ENCODE measurements at places on chromosomes 5 and 9. TPM values are rescaled to one million over a fixed set of nuclear protein-coding genes. Genes with fewer than 3 reads are reported as not detected.

Gene ARID3C
- not detected for total RNA-seq

Gene FOXD4L4
- total RNA-seq, result 0.52 TPM

Gene QRFP
- not detected for total RNA-seq

Gene C5orf58
- not detected for total RNA-seq

Gene NIPAL4
- total RNA-seq, result not detected

Gene ZNF474
- total RNA-seq, result not detected

DNA sequence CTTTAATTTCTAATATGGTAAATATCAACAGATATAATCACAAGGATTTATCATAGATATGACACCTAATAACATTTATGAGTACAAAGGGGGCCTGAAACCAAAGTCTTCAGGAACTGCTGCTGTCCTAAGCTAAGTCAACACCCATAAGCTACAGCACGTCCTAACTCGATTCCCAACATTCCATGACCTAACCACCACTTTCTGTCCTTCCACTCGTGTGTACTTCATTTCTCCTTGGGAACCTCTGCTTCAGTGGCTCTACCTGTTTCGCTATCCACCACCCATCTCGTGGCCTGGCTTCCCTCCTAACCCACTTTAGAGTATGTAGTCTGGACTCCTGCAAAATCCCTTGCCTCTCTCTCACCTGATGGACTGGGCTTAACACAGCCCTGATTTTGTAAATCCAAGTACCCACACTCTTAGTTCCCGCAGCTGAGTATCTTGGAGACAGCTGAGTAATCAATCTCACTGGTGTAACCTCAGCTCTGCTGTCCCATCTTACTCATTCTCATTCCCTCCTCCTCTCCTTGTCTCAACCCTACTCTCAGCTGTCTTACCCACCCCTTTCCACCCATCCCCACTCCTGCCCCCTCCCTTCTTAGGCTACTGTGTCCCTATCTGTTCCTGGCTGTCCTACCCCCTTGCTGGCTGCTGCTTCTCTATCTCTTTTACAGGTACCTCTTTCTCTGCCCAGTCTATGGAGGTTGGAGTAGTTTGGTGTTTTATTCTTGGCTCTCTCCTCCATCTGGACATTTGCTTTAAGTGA lies 101.8 kb downstream of the MAST4 start:
- H3K4me1 ChIP-seq, result peaks cover 9% of the 10 kb centered on the region
- no peaks in the 10 kb centered on the region for H3K27me3 ChIP-seq
- H3K36me3 ChIP-seq, result no peaks in the 10 kb centered on the region
- H3K4me3 ChIP-seq, result no peak overlapping the region
- H3K27ac ChIP-seq, result no peak overlapping the region

- DNase-seq, result no peak
- H3K27me3 ChIP-seq, result no peaks in the 10 kb centered on the region
- no peak overlapping the region for H3K4me3 ChIP-seq
- no peak overlapping the region for H3K27ac ChIP-seq
Observed at GRCh38 chr5:166338801-166339200, 1952.6 kb upstream of the WWC1 start.

- H3K36me3 ChIP-seq, result no peaks in the 10 kb centered on the region
- no peak overlapping the region for H3K4me3 ChIP-seq
- H3K27me3 ChIP-seq, result no peaks in the 10 kb centered on the region
- H3K27ac ChIP-seq, result no peak overlapping the region
Observed at GRCh38 chr9:115888131-115888530, 265.5 kb upstream of the PAPPA start.

GRCh38 chr9:89446261-89446960 lies 51.5 kb downstream of the SEMA4D start:
- no peaks in the 10 kb centered on the region for H3K27me3 ChIP-seq
- H3K36me3 ChIP-seq, result no peaks in the 10 kb centered on the region
- DNase-seq, result no peak

DNA sequence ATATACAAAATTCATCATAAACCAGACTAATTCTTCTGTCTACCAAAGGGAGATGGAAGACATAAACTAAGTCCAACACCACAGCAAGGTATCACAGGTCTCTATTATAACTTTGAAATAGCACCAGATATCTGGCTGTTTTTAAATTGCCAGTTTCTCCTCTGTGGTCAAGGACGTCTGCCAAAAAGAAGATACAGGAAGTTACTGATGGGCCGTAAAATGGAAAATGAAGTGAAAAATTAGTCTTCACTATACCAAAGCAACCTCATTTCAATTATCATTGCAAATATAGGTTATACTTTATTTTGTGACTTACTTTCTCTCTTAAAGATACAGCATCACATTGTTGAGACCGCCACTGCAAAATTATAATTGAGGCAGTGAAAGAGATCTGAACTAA lies 225.5 kb downstream of the NDUFS4 start:
- no peaks in the 10 kb centered on the region for H3K4me1 ChIP-seq
- H3K36me3 ChIP-seq, result no peaks in the 10 kb centered on the region

GRCh38 chr5:57824047-57824446 lies 341.4 kb upstream of the ACTBL2 start:
- H3K36me3 ChIP-seq, result no peaks in the 10 kb centered on the region
- DNase-seq, result no peak
- H3K27ac ChIP-seq, result no peak overlapping the region

- DNase-seq, result peak; percentile 67
- no peak overlapping the region for H3K27ac ChIP-seq
- no peaks in the 10 kb centered on the region for H3K36me3 ChIP-seq
- H3K27me3 ChIP-seq, result no peaks in the 10 kb centered on the region
- peaks cover 21% of the 10 kb centered on the region for H3K4me1 ChIP-seq
Observed at GRCh38 chr9:136122425-136123383, 4.0 kb upstream of the TMEM250 start.

- no peaks in the 10 kb centered on the region for H3K27me3 ChIP-seq
- no peak overlapping the region for H3K4me3 ChIP-seq
- H3K27ac ChIP-seq, result no peak overlapping the region
- DNase-seq, result no peak
- no peaks in the 10 kb centered on the region for H3K4me1 ChIP-seq
Observed at GRCh38 chr9:120350596-120350995, 229.4 kb downstream of the CDK5RAP2 start.

GRCh38 chr9:104293877-104294276 lies 199.8 kb downstream of the SMC2 start:
- no peaks in the 10 kb centered on the region for H3K4me1 ChIP-seq
- H3K36me3 ChIP-seq, result no peaks in the 10 kb centered on the region
- no peaks in the 10 kb centered on the region for H3K27me3 ChIP-seq
- DNase-seq, result no peak
- H3K27ac ChIP-seq, result no peak overlapping the region

DNA sequence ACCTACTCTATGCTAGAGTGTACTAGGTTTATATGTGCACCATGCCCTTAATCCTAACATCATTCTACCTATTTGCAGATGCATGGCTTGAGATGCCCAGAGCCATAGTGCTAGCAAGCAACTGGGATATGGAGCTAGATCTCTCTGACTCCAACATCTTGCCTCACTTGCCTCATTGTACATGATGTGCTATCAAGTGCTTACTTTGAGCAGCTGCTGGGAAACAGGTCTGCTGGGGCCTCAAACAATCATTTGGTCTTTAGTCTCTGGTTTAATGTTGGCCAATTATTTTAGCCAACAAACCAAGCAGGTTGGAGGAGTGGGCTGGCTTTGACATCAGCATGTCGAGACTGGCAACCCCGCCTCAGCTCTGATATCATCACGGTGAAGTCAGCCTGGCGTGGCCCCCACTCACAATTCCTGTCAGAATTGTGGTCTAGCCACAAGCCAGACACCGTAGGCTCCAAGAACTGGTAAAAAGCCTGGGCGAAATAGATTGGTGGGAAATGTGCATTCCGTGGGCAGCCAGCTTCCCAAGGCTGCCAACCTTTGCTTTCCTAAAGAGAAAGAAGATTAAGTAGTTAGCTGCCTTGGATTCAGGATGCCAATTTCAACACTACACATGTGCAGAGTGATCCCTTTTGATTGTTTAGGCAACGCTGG lies 21.1 kb upstream of the GAS1 start:
- peaks cover 4% of the 10 kb centered on the region for H3K4me1 ChIP-seq
- H3K36me3 ChIP-seq, result no peaks in the 10 kb centered on the region
- no peak overlapping the region for H3K27ac ChIP-seq
- DNase-seq, result no peak

- DNase-seq, result no peak
- no peaks in the 10 kb centered on the region for H3K36me3 ChIP-seq
- no peaks in the 10 kb centered on the region for H3K27me3 ChIP-seq
- no peak overlapping the region for H3K4me3 ChIP-seq
- H3K27ac ChIP-seq, result no peak overlapping the region
- H3K4me1 ChIP-seq, result peaks cover 7% of the 10 kb centered on the region
Observed at GRCh38 chr5:144460600-144460999, 289.9 kb downstream of the KCTD16 start.

- H3K27me3 ChIP-seq, result no peaks in the 10 kb centered on the region
- peaks cover 22% of the 10 kb centered on the region for H3K4me1 ChIP-seq
- DNase-seq, result no peak
- peak overlapping the region; percentile 32 for H3K27ac ChIP-seq
- H3K4me3 ChIP-seq, result no peak overlapping the region
Observed at GRCh38 chr5:59583151-59583809, 310.2 kb downstream of the PDE4D start.

All from body of pancreas (tissue), 4 donors.